ENCODE measurements at places on chromosomes 1 and 21.

- no peak for DNase-seq
These were observed 28.4 kb downstream of the TRIM33 start for GRCh38 chr1:114482585-114482984.

DNA sequence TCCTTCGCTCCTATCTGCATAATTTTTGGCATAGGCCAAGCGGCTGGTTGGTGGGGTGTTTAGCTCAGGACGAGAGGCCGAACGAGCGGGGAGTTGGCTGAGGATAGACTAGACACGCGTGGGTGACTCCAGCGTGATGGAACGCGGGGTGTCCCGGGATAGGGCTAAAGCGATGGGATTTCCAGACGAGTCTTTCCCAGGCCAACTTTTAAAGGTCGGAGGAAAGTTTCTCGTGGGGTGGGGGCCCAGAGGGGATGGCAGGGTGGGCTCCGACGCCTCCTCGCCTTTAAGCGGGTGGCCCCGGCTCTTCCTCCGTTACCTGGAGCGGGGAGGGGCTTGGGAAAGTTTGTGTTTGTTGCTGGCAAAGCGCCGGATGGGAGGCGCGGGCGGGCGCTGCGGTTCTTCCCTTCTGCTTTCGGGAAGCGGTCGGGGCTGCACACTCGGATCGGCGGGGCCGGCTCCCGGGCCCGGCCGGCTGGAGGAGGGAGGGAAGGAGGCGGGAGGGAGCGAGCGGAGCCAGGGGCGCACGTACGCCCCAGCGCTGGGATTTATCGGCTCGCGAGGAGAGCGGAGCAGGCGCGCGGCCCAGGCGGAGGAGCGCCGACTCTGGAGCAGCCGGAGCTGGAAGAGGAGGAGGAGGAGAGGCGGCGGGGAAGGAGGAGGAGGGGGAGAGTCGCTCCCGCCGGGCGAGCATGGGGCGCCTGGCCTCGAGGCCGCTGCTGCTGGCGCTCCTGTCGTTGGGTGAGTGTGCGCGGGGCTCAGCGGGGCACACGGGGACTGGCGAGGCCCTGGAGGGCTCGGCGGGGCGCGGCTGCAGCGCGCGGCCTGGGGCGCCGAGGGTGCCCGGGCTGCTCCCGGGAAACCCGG is at the start of gene PTGFRN:
Gene PTGFRN, plus strand, starts transcription at position 405 of the 867 bp plus-strand sequence. Its CDS starts 288 bp downstream, at position 693.
- peak; percentile 70 for DNase-seq

DNA sequence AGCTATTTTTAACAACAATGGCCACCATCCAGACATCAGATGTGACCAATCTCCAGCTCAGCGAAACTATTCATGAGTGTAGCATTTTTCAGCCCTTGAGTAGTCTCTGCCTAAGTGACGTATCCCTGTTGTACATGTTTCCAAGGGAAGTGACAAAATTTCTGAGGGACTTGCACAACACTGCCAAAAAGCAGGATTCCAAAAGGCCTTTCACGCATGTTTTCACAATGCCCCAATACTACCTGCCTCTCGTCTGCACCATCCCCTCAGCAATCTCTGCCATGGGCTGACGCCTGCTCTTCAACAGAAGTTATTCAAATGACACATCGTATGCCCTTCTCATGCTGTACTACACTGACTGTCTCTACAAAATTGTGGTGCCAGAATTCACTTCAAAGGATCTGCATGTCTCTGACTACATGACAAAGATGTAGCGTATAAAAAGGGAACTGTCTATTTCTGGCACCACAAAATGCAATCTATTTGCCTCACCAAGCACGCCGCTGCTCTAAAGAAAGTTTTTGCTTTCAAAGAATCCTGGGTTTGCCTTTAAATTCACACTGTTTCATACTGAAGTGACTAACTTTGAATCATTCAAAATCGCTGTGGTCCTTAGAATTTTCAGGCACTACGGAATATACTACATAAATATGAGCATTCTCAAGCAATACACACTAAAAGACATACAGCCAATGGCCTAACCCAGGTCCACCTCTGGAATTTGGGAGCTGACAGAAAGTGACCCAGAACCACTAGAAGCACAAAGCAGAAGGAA is 32.9 kb downstream of the JAK1 start:
- no peak for DNase-seq

GRCh38 chr1:6831366-6831765 is 46.1 kb downstream of the CAMTA1 start:
- DNase-seq: no peak

DNA sequence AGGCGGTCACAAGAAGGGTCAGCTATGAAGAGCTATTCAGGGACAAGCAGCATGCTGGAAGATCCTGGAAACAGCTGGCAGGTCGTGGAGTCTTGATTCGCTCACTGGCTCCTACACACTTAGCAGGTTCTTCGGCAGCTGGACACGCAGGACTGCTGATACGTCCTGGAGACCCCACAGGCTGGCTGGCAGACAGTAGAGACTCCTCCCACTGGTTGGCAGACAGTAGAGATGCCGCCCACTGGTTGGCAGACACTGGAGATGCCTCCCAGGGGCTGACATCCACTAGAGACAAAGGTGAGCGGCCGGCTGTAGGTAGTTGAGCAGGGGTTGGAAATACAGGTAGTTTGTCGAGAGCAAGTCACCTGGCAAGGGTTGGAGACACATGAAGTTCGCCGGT is 466 bp downstream of the KRTAP11-1 start:
- DNase-seq: no peak

DNA sequence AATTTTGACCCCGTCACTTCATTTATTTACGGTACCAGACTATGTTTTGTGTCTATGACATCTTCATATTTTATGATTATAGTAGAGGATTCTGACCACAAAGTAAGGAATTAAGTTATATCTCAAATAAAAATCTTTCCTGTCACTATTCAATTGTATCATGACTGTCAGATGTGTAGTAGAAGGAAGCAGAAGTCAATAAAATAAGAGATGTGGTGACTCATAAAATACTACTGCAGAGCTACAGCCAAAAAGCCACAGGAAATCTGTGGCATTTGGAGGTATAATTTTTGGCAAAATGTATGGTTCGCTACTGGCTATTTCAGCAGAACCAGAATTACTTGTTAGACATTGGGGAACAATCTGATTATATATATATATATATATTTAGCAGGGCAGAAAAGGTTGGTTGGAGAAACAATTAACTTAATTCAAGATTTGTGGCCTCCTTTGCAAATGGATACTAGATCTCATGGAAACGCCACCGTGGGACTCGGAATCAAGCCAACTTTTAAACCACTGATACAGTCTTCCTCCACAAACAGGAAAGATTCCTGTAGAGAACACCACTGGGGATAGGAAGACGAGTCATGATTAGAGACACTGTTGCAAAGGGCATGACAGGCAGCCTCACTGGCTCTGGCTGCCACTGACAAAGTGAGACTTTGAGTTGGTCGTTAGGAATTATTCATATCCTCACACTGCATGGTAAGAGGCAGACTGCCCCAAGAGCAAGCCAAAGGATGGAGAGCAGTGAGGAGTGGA is 5.1 kb downstream of the FCRL2 start:
- DNase-seq: peak; percentile 14

DNA sequence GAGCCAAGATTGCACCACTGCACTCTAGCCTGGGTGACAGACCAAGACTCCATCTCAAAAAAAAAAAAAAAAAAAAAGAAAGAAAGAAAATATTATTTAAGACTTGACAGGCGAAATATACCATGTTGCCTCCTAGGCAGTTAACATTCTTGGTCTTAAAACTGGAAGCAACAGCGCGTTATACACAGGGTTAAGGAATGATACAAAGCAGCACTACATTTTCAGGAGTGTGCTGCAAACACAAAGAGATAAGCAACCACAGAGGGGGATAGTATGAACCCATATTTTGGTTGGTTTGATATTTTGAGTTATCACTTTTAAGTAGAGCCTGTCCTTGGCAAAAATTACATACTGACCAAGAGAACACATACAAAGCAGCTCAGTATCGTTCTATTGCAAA is 25.1 kb downstream of the USP24 start:
- DNase-seq: no peak

- DNase-seq: no peak
These were observed 26.4 kb downstream of the OR14A16 start for GRCh38 chr1:247797518-247797917.

- no peak for DNase-seq
These were observed 29.7 kb downstream of the C1orf21 start for GRCh38 chr1:184416481-184416880.

DNA sequence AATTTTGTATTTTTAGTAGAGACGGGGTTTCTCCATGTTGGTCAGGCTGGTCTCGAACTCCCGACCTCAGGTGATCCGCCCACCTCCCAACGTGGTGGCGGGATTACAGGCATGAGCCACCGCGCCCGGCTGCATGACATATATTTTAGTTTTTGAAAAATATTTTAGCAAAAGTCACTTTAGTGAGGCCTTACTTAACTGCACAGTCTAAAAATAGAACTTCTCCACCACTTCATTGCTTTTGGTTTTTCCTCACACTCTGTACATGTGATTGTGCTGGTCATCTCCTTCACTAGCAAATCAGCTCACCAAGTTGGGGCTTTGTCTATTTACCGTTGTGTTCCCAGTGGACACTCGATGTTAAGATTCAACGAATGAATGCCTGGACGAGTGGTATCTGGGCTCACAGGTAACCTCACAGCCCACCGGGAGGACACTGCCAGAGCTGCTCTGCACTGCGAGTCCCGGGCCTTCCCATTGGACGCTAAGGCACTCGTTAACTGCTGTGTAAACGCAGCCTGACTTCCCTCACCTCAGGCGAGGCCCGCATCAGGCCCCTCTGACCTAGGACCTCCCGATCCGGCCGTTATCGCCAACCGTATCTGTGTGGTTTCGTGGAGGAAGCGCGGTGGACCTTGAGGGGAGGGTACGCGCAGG is 14.0 kb upstream of the ZNF692 start:
- peak; percentile 89 for DNase-seq

- peak; percentile 42 for DNase-seq
These were observed 39.7 kb downstream of the BACE2 start for GRCh38 chr21:41207401-41208375.

DNA sequence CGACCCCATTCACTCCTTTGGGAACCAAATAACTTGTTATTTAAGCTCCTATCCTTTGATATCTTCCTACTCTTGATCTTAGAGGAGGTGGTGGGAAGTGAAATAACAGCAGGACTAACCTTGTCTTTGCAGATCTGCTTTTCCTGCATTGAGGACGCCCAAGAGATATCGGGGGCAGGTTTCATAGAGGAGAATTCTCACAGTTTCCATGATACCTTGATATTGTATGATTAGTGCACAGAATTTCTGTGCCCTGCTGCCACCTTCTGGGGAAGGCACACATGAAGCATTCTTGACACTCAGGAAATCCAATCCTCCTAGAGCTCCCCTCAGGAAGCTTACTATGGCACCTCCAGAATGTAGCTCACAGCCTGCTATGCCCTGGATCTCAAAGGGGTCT is 1.6 kb downstream of the CD1B start:
- no peak for DNase-seq

GRCh38 chr21:40047993-40048730 is 180.9 kb downstream of the PCP4 start:
- no peak for DNase-seq

- no peak for DNase-seq
These were observed 2.0 kb upstream of the OR2T4 start for GRCh38 chr1:248359415-248359814.

DNA sequence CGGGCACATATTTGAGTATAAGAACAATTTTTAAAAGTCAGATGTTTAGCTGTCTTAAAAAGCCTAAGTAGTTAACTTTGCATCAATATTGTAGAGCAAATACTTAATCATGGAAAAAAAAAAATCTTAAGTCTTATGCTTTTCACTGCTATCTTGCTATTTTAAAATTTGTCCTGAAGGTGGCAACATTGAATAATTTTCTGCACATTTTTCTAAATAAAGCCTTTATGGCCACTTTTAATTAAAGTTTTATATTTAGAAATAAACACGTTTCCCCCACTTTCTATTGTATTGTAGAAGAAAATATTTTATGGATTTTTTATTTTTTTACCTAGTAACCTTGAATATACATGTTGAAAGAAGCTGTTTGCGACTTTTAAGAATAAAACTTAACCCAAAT is 198.8 kb downstream of the AMY1C start:
- DNase-seq: peak; percentile 1

- DNase-seq: no peak
These were observed 40.9 kb downstream of the RPL5 start for GRCh38 chr1:92872719-92873118.

DNA sequence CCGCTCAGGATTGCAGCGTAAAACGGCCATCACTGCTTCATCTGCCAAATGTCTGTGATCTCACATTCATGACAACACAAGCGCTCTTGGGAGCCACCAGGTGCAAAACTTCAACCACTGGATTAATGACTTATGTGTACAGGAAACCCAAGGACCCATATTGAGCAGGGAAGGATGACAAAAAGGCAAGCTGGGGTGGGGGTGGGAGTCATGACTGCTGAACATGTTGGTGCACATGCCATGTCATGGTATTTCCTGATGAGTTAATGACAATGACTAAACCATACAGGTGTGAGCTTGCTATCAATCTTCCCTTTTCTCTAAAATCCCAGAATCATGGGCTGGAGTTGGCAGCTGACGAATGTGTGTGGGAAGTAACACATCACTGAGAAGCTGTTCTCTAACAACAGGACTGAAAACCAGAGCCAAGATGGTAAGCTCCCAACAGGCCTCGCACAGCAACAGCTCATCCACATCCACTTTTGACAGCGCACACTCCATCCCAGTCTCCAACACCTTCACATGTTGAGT is 3.1 kb upstream of the SH2D5 start:
- no peak for DNase-seq

DNA sequence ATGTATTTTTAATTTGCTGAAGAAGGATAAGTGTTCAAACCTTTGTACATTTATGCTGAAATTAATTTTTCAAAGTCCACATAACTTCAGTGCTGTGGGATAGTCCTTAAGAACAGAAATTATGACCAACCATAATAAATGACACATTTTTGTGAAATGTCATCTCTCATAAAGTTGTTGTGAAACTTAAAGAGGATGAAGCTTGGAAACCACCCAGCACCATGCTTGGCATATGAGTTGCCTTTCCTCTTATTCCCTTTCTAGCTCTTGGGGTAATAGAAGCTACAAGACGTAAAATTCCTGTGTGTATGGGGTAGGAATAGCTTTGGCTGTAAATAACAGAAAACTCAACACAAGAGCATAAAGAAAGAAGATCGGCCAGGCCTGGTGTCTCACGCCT is 18.9 kb upstream of the USP24 start:
- no peak for DNase-seq

DNA sequence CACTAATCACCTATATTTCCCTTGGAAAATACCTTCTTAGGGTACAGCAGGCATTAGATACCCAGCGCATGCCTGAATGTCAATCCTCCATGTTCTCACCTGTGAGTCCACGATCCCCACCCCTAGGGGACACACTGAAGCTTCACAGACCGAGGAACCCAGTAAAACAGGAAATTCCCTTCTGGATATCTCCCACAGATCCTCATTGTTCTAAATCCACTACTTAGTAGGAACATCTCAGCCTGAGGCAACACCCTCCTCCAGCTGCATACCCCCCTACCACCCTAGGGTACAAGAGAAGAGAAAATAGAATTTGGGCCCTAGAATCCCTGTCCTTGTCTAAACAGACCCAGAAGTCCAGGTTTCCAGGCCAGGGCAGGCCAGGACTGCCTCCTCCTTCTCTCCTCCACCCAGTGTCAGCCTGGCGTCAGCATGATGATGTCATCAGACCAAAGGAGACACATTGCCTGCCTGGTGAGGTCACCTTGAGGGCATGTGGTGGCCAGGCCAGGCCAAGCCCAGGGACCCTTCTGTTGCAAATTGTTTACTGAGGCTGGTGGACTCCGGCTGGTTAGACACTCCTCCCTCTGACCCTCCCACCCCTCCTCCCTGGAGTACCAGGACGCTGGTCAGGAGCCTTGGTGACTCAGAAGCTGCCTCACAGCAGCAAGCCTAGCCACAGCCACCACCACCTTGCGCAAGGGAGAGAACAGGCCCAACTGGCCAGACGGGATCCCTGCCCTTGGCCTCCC is 6.2 kb downstream of the NECTIN4 start:
- DNase-seq: peak; percentile 73

- no peak for DNase-seq
These were observed 3.6 kb upstream of the SMIM1 start for GRCh38 chr1:3768811-3769390.
